ENCODE measurements at places on chromosomes 7 and 10. TPM values are rescaled to one million over a fixed set of nuclear protein-coding genes. Genes with fewer than 3 reads are reported as not detected.

CHAT gene
- total RNA-seq, result not detected

PDAP1 gene
- total RNA-seq, result 102 TPM

CCDC136 gene
- total RNA-seq, result 0.39 TPM

GCK gene
- total RNA-seq, result 0.34 TPM

AKR1C4 gene
- total RNA-seq, result not detected

VWC2 gene
- total RNA-seq, result not detected

Measured in hair follicular keratinocyte (primary cell).